CD8-positive, alpha-beta memory T cell (primary cell): ENCODE measurements at places on chromosomes 7 and 10. TPM values are rescaled to one million over a fixed set of nuclear protein-coding genes. Genes with fewer than 3 reads are reported as not detected.

DNA sequence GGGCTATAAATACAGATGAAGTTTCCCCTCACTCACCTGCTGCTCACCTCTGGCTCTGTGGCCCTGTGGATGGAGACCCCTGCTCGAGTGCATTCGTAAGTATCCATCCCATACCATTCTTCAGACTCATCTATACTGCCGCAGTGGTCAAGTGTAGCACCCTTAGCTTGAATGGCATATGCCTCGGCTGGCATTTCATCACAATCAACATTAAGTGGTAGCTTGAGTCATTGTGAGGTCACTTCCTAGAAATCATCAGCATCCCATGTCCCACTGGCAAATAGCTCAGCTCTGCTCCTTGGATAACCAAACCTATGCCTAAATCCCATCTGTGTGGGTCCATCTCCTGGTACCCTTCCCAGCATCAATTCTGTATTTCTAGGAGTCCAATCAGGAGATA lies 38.2 kb downstream of the MDH2 start:
- DNase-seq: no peak

DNA sequence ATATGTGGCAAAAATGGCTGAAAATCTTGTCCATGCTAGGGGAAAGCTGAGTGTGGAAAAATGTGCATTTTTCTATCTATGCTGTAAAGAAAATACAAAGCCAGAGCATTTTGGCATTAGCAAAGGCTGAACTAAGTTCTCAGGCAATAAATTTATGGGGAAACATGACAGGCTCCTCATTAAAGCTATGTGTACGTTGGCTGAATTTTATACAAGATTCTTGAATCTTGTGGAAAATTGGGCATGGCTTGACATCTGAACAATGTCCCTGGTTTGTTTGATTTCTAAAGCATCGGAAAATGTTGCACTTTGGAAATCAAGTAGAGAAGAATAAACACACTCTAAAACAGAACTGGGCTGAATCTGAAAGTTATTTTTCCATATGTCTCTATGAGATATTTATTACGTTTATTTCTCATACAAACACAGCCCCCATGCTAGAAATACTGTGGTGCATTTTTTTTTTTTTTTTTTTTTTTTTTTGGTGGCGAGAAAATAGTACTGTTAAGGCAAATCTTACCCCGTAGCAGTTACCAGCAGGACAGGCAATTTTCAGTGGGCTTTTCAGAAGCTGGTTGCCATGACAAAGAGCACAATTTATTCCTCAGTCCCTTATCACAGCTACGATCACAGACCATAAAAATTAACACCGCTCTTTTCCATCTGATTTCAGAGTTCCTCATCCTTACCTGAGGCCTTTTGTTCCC lies 16.9 kb downstream of the CPA1 start:
- no peak for DNase-seq

DNA sequence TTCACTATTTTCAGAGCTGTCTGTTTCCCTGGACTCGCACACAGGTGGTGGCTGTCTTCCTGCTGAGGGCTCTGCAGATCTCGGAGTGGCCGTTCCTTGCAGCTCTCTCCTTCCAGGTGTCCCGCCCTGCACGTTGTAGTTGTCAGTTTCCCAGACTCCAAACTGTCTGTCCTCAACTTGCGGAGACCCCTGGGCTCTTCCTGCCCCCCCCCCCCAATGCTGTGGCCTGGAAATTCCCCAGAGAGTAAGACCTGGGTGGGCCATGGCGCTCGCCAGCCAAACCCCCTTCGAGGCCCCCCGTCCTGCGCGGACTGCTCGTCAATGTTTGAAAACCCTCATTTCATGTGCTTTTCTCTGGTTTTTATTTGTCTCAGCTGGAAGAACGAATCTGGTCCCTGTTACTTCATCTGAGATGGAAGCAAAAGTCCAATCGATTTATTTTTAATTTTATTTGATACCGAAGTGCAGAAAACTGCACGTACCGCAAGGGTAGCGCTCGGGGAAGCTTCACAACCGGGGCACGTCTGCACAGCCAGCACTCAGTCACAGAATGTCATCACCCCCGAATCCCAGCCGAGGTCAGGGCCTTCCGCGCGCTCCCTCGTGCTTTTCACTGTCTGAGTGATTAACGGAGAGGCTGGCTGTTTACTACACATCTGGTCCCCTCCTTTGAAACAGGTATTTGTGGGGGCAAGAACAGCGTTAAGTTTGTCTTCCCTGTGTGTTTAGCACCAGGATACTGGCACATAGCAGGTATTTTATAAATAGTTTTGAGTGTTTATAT lies 46.4 kb upstream of the NKX6-2 start:
- no peak for DNase-seq

DNA sequence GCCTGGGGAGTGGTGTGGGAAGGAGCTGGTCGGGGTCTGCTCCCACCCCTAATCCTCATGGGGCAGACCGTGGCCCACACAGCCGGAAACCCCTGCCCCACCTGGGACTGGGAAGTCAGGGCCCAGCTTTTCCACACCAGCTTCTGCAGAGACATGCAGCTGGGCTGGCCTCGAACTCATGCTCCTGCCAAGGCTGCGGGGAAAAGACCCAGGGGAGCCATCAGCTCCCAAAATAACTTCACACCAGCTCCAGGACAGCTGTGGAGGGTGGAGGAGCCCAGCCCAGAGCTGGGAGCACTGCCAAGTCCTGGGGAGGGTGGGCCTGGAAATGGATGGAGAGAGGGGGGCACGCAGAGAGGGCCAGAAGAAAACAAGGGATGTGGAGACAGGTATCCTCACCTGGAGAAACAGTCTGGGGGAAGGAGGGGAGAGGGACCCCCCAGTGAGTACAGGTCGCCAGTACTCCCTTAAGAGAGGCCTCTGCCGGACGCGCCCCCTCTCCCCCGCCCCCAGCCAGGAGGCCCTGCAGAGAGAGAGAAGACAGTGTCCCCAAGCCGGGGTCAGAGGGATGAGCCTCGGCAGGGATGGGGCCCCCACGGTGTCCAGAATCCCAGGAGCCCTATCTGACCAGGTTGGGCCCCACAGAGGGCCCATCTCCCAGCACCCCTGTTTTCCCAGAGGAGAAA lies 11.5 kb upstream of the GRIFIN start:
- DNase-seq: no peak

DNA sequence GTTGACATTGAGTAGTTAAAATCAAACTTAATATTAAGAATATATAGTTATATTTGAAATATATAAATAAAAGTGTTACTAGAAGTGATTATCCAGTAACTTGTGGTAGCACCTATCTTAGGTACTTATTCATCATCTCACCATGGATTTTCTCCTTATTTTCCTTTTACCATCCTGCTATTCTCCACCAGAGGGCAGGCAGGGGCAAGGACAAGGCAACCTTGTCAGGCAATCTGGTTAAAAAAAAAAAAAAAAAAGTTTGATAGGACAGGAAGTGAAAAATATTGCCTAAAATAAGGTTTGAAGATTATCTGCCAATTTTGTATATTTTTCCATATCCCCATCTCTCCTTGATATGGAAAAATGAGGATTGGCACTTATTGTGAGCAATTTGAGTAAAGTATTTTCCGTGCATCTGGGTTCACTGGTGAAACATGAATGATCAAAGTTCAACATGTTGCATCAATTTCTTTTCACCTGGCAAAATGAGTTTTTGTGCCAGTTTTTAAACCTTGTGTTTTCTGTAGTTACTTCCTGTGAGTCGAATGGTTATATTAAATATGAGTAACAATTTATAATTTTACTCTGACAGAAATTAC lies 256.7 kb downstream of the AGMO start:
- DNase-seq: no peak

DNA sequence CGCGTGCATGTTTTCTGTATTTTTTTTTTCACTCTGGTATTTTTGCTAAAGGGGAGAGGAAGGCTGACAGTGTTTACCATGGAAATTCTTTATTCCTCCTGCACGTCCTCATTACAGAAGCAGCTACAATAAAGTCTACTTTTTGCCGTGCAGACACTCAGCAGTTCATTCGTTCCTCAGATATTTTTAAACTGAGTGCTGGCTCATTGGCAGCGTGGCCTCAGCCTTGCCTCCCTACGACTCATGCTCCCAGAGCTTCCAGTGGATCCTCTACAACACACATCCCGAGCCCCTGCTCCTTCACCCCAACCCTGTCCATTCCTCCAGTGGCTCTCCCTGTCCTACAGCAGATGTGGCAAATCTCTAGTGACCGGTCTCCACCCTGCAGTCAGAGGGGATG lies 239.2 kb upstream of the ZMIZ1 start:
- DNase-seq: no peak

DNA sequence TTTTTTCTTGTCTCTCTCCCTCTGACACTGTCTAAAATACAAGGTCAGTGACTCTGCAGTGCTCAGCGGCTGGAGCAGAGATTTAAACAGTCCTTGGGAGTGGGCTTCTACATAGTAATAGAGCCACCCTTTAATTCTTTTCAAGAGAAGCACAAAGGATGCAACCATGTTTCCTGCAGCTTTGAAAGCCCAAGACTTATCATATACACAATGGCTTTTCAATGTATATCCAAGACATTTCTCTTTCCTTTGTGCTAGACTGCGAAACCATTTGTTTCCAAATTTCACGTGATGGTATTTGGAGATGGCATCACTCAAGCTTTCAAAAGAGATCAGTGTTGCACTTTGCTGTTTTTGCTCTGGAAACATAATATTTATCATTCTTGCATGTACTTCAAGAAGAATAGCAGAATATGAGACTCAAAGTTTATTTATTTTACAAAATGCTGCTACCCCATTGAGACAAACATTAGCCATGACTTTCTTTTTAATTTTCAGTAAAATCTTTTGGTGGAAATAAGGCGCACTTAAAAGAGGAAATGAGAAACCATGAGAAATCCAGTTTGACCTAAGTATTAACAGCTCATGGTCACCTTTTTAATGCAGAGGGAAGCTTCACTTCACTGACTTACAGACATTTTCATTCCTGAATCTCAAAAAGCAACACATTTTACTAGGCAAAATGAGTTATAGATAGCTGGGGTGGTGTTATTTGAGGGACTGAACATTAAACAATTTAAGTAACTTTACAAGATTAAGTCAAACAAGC lies 76.6 kb downstream of the SEMA3C start:
- DNase-seq: no peak

DNA sequence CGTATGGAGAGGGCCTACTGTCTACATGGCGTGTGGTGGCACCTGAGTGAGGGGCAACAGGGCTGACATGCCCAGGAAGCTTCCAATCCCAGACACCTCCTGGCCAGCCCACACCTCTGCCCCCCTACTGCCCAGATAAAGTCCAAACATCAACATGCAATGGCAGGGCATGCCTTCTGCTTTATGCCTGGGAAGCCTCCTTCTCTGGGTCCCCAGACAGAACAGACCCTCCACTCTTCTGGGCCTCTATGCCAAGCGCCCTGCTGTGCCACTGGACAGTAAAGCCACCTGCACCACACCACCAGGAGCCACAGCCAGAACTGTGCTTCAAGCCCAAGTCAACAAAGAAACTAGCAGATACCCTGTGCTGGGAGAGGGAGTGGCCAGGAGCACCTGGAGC lies 12.5 kb downstream of the TMEM72 start:
- DNase-seq: no peak

DNA sequence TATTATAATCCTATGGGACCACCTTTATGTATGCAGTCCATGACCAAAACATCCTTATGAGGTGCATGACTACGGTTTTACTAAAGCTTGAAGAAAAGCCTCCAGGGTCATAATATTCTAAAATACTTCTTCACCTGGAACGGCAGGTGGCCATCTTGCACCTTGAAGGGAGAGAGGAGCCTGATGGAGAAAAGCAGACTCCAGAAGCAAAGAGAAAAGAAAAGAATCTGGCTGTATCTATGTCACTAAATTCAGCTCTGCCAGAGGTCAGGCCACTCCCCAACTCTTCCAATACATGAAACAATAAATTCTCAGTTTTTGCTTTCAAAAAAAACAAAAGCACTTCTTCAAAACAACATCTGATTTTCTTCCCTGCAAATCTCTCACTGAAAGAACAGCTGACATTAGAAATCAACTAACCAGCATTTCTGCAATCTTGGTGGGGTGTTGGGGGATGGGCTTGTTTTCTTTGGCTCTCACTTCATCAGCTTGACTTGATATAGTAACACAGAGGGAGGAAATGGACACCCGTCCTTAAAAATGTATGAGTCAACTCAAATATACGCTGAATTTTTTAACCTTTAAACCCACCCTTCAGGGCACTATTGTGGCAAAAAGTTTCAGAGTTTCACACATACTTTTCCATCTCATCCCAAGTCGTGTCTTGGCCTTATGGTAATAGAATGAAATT lies 21.7 kb downstream of the HIBADH start:
- DNase-seq: no peak

DNA sequence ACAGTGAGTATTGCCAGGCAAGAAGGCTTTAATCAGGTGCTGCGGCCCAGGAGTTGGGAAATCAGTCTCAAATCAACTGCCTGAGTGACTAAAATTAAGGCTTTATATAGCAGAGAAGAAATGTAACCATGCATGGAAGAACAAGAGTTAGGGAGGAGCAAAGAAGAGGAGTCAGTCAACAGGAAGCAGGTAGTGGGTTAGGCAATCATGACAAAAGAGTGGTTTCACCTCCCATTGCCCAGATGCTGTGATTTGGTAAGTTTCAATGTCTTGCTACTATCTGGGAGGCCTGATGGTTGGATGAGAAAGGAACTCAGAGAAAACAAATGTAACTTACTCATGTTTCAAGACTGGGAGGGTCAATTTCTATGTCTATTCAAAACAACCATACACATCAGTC lies 998.3 kb downstream of the GATA3 start:
- no peak for DNase-seq

DNA sequence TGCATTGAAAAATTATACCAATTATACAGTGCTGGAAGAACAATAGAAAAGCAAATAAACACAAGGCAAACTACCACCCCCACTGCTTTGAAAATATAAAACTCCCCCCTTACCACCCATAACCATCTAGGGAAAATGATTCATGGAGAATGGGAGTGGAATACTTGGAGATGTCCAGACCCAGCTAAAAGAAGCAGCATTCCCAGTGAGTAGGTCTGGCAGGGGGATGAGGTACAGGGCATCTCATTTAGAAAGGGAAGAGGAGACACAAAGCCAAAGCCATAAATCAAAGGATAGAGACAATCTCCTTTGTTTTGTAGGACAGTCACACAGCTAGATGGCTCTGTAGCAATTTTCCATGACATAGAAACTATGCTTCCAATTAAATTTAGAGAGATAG lies 36.0 kb upstream of the DGKI start:
- DNase-seq: no peak

DNA sequence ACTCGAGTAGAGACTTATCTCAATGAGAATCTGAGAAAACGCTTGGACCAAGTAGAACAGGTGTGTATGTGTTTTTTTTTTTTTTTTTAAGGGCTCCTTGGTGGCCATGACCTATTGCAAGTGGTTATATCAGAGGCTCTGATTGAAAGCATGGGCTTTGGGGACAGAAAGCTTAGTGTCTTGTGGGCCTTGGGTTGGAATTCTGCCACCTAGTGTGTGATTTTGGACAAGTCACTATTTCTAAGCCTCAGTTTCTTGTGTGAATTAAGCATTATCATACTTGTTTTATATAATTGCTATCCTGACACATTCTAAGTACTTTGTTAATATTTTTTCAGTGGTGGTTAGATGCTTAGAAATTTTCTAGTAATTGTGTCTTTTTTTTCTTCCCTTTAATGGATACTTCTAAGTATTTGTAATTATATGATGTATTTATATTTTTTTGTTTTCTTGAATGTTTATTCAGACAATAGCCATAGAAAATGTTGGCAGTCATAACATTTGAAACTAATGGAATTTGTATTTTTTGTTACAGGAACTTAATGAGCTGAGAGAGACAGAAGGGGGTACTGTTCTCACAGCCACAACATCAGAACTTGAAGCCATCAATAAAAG lies 33.1 kb downstream of the SMC3 start:
- DNase-seq: no peak

CPA4 gene
- total RNA-seq: not detected

FAM131B gene
- total RNA-seq: 2.8 TPM

STEAP1B gene
- 0.20 TPM for total RNA-seq

CPSF4 gene
- 58.7 TPM for total RNA-seq
